ENCODE measurements at places on chromosomes 1 and 21.
A peak's percentile ranks its signal among the peaks of the same experiment; 100 is the strongest.

GRCh38 chr1:5830771-5831599 lies 161.2 kb downstream of the NPHP4 start:
- no peak overlapping the region for H3K27ac ChIP-seq

- no peaks in the 10 kb centered on the region for H3K36me3 ChIP-seq
- peaks cover 24% of the 10 kb centered on the region for H3K27me3 ChIP-seq
- H3K4me3 ChIP-seq, result peak overlapping the region; percentile 58
- DNase-seq, result no peak
- no peak overlapping the region for H3K27ac ChIP-seq
- H3K4me1 ChIP-seq, result peaks cover 5% of the 10 kb centered on the region
Observed at GRCh38 chr1:46467183-46467504, 22.5 kb upstream of the DMBX1 start.

DNA sequence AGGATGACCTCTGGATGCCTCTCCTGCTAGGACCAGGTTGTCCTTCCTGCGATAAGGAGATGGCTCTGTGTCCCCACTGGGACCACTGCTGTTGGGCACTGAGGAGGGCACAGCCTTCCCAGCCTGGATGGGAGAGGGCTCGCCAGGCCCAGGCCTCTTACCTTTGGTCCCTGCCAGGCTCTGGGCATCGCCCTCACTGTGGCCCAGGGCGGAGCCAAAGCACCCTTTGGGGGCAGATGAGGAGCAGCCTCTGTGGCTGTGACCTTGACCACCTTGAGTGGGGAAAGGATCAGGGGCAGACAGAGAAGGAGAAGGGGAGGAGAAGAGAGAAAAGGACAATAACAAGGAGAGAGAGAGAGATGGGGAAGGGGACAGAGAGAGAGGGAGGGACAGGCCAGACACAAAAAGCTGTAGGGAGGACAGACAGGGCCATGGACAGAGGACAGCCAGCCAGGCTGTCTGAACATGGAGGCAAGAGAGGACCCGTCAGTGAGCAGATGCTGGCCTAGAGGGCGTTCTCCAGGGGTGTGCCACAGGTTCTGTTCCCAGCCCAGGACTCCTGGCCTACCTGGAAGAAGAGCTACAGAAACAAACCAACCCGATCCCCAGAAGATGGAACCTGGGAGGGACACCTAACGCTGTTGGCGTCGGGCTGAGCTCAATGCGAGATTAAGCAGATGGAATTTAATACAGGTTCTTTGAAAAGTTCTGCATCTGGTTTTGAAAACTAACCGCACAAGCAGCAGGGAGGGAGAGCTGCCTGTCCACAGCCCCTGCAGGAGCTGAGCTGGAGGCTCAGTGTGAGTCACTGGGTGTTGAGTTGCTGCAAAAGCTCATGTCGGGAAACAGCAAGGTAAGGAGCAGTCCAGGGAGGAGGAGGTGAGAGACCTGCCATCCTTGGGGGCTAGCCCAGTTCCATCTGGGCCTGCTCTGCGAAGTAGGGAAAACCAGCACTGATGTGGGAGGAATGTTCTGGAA lies 262.1 kb downstream of the PTPRU start:
- H3K4me1 ChIP-seq, result no peaks in the 10 kb centered on the region
- no peak overlapping the region for H3K4me3 ChIP-seq
- H3K36me3 ChIP-seq, result no peaks in the 10 kb centered on the region
- no peak for DNase-seq
- H3K27me3 ChIP-seq, result no peaks in the 10 kb centered on the region
- H3K27ac ChIP-seq, result no peak overlapping the region

DNA sequence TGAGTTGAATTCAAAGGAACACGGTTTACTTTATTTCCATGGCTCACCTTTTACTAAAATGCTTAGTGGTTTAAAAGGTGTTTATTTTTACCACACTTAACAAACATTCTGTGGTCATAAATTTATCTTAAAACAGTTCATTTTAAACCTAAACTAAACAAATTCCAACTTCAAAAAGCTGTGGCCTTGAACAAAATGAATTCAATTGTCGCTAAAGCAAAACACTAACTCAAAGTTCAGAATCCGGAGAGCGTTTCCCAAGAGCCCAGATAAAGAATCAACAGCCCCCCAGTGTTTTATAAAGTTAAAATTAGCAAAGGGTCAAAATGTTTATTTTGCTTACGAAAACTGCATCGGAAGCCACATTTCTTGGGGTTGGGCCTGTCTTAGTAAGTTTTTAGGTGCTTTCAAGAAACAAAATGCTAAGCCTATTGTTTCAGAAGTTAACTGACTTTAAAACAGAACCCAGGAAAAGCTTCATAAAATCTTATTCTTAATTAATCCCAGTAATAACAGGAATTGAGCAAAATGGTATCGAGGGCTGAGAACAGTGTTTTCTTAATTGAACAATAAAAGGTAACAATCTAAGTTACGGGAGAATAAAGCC lies 1.3 kb downstream of the PUM1 start:
- DNase-seq, result no peak
- H3K27ac ChIP-seq, result peak overlapping the region; percentile 98
- no peaks in the 10 kb centered on the region for H3K27me3 ChIP-seq
- H3K4me3 ChIP-seq, result peak overlapping the region; percentile 90
- H3K4me1 ChIP-seq, result peaks cover 28% of the 10 kb centered on the region

- no peaks in the 10 kb centered on the region for H3K27me3 ChIP-seq
- H3K27ac ChIP-seq, result no peak overlapping the region
- H3K4me3 ChIP-seq, result no peak overlapping the region
- no peaks in the 10 kb centered on the region for H3K4me1 ChIP-seq
- no peak for DNase-seq
- H3K36me3 ChIP-seq, result no peaks in the 10 kb centered on the region
Observed at GRCh38 chr1:231580874-231581273, 45.7 kb upstream of the DISC1 start.

DNA sequence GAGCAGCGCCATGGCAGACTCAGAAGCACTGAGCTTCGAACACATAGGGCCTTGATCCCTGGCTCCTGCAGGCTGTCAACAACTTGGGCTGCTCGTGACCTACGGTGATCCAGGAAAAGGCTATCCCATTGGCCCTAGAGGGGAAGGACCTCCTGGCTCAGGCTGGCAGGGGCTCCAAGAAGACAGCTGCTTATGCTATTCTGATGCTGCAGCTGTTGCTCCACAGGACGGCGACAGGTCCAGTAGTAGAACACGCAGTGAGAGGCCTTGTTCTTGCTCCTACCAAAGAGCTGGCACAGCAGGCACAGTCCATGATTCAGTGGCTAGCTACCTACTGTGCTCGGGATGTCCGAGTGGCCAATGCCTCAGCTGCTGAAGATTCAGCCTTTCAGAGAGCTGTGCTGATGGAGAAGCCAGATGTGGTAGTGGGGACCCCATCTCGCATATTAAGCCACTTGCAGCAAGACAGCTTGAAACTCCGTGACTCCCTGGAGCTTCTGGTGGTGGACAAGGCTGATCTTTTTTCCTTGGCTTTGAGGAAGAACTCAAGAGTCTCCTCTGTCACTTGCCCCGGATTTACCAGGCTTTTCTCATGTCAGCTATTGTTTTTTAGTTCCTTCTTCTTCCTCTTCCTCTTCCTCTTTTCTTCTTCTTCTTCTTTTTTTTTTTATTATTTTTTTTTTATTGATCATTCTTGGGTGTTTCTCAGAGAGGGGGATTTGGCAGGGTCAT lies 18.9 kb downstream of the ITLN2 start:
- H3K27ac ChIP-seq, result no peak overlapping the region
- no peak for DNase-seq
- no peaks in the 10 kb centered on the region for H3K36me3 ChIP-seq
- H3K4me3 ChIP-seq, result no peak overlapping the region
- no peaks in the 10 kb centered on the region for H3K27me3 ChIP-seq

DNA sequence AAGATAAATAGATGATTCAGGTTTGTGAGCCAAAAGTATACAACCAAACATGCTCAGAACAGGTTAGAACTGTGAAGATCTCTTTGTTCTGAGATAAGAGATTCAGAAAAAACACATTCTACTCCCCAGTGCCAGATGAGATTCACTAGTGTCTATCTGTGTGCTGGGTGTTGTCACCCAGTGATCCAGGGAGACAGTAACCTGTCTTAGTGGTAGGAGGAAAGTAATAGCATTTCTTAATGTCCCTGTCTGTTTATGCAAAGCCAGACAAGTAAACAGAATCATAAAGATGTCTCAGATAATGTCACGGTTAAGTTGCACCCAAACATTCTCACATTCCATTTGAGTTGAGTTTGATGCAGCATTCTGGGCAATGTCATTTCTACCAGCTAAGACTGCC lies 18.9 kb upstream of the NKAIN1 start:
- peaks cover 65% of the 10 kb centered on the region for H3K36me3 ChIP-seq
- no peak overlapping the region for H3K4me3 ChIP-seq
- no peak overlapping the region for H3K27ac ChIP-seq
- H3K27me3 ChIP-seq, result no peaks in the 10 kb centered on the region
- no peaks in the 10 kb centered on the region for H3K4me1 ChIP-seq

- no peaks in the 10 kb centered on the region for H3K36me3 ChIP-seq
- no peaks in the 10 kb centered on the region for H3K27me3 ChIP-seq
- H3K4me1 ChIP-seq, result no peaks in the 10 kb centered on the region
Observed at GRCh38 chr1:3463408-3463863, 9.0 kb downstream of the ARHGEF16 start.

GRCh38 chr1:3476666-3477065 lies 22.2 kb downstream of the ARHGEF16 start:
- no peaks in the 10 kb centered on the region for H3K36me3 ChIP-seq
- DNase-seq, result no peak
- no peaks in the 10 kb centered on the region for H3K27me3 ChIP-seq
- no peak overlapping the region for H3K27ac ChIP-seq

GRCh38 chr1:167404908-167405307 lies 113.4 kb downstream of the CD247 start:
- H3K27ac ChIP-seq, result no peak overlapping the region
- peaks cover 13% of the 10 kb centered on the region for H3K36me3 ChIP-seq
- no peak overlapping the region for H3K4me3 ChIP-seq
- H3K4me1 ChIP-seq, result no peaks in the 10 kb centered on the region
- DNase-seq, result no peak

DNA sequence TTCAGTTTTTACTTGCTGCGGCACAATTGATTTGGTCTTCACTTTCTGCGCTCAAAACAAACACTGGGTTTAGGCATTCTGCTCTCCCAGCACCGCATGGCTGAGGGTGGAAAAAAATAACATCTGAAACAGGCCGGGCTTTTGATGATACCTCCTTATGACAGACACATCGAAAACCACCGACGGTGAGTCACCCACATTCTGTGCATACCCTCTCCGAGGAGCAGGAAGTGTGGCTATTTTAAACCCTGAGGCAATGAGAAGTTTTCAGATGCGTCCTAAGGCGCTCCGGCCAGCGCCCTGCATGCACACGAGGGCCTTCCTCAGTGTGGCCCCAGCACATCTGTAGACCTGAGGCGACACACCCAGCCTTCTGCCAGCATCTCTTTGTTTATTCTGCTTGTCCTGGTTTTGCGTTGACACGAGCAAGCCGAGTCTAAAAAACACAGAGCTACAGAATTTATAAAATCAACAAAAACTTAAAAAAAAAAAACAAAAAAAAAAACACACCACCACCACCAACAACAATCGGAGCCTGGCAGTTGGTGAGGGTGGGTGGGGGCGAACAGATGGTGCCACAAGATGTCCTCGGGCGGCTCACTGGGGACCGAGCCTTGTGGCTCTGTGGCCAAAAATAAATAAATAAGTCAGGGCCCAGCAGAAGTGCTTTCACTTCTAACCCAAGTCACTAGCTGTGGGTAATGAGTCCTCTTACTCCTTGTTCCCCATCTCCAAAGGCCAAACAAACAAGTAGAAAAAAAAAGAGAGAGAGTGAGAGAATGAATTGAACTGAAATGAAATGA lies 162.6 kb upstream of the IRF2BP2 start:
- DNase-seq, result peak; percentile 77
- no peaks in the 10 kb centered on the region for H3K36me3 ChIP-seq
- H3K4me1 ChIP-seq, result peaks cover 14% of the 10 kb centered on the region
- H3K4me3 ChIP-seq, result no peak overlapping the region
- no peaks in the 10 kb centered on the region for H3K27me3 ChIP-seq

- no peaks in the 10 kb centered on the region for H3K27me3 ChIP-seq
- no peaks in the 10 kb centered on the region for H3K36me3 ChIP-seq
- H3K4me1 ChIP-seq, result no peaks in the 10 kb centered on the region
- no peak overlapping the region for H3K27ac ChIP-seq
- DNase-seq, result no peak
Observed at GRCh38 chr1:116451702-116452101, 78.7 kb downstream of the ATP1A1 start.

- H3K4me1 ChIP-seq, result no peaks in the 10 kb centered on the region
- no peaks in the 10 kb centered on the region for H3K36me3 ChIP-seq
- peak overlapping the region; percentile 36 for H3K4me3 ChIP-seq
- no peak overlapping the region for H3K27ac ChIP-seq
- DNase-seq, result no peak
Observed at GRCh38 chr1:235632506-235633401, 16.8 kb downstream of the GNG4 start.

DNA sequence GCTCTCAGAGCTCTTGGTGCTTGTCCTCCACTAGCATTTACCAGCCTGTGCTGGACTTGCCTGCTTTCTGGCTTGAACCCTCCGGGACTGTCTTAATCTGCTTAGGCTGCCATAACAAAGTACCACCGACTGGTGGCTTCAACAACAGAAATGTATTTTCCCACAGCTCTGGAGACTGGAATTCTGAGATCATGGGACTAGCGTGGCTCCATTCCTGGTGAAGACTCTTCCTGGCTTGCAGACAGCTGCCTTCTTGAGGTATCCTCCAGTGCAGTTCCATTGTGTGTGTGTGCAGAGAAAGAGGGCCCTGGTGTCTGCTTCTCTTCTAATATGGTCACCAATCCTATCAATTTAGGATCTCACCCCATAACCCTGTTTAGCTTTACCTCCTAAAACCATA lies 22.0 kb upstream of the RCAN1 start:
- H3K36me3 ChIP-seq, result no peaks in the 10 kb centered on the region
- DNase-seq, result no peak
- no peak overlapping the region for H3K27ac ChIP-seq
- peaks cover 10% of the 10 kb centered on the region for H3K27me3 ChIP-seq
- H3K4me3 ChIP-seq, result no peak overlapping the region

DNA sequence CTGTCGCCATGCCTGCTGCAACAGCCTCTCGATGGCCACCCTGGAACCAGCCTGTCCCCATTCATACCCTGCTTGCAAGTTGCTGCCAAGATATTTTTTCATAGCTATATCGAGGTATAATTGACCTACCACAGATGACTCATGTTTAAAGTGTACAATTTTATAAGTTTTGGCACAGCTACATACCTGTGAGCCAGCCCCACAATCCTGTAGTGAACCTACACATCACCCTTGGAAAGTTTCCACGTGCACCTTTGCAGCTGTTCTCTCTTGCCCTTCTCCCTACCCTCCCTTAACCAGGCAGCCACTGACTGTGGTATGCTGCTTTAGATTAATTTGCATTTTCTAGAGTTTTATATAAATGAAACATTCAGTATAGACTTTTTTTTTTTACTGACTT lies 23.0 kb upstream of the KCNJ6 start:
- no peaks in the 10 kb centered on the region for H3K36me3 ChIP-seq
- no peak overlapping the region for H3K27ac ChIP-seq
- DNase-seq, result no peak
- no peaks in the 10 kb centered on the region for H3K4me1 ChIP-seq
- H3K27me3 ChIP-seq, result no peaks in the 10 kb centered on the region
- no peak overlapping the region for H3K4me3 ChIP-seq

GRCh38 chr1:203136409-203137042 lies 9.0 kb downstream of the ADORA1 start:
- H3K4me3 ChIP-seq, result no peak overlapping the region
- H3K4me1 ChIP-seq, result peaks cover 4% of the 10 kb centered on the region
- DNase-seq, result no peak
- no peak overlapping the region for H3K27ac ChIP-seq

GRCh38 chr1:18948913-18949685 lies 7.4 kb downstream of the IFFO2 start:
- peak overlapping the region; percentile 94 for H3K27ac ChIP-seq
- peak overlapping the region; percentile 53 for H3K4me3 ChIP-seq
- DNase-seq, result no peak

GRCh38 chr21:37811711-37812110 lies 104.5 kb downstream of the KCNJ6 start:
- H3K27me3 ChIP-seq, result no peaks in the 10 kb centered on the region
- H3K27ac ChIP-seq, result no peak overlapping the region
- DNase-seq, result no peak
- H3K4me3 ChIP-seq, result no peak overlapping the region
- no peaks in the 10 kb centered on the region for H3K36me3 ChIP-seq

Measured in upper lobe of right lung (tissue), 1 donor.